GM04504 (cell line): ENCODE measurements at places on chromosomes 3 and 15.
A peak's percentile ranks its signal among the peaks of the same experiment; 100 is the strongest.

DNA sequence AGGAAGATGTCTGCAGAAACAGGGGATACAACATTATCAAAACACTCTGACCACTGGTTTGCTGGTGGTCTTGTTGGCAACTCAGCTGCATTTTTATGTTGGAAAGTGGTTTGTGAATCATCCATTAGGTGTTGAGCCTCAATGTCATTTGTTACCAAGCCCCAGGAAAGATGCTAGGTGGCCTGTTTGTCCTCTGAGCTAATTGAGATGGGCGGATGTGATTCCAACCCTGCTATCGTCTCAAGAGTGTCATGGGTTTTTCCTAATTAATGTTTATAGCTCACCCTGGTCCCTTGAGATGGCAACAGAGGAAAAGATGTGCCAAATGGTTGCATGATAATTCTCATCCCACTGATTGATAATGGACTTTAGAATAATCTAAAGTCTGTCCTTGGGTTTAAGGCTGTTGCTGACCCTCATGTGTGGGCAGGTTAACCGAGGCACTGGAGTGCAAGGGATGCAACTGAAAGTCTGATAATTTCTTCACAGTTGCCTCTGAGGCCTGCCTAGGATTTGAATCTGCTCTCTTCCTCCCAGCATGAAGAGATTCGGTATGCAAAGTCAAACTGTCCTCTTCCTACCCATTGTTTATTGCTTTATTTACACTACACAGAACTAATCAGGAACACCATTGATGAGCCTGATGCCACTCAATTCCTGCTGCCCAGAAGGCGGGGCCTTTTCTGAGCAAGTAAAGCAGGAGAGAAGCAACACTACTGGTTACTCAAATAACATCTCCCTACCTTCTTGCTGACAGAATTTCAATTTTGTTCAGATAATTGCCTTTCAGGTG lies 166.2 kb upstream of the TBC1D5 start:
- no peak for DNase-seq

GRCh38 chr15:63818629-63819028 lies 15.1 kb downstream of the HERC1 start:
- no peak for DNase-seq

DNA sequence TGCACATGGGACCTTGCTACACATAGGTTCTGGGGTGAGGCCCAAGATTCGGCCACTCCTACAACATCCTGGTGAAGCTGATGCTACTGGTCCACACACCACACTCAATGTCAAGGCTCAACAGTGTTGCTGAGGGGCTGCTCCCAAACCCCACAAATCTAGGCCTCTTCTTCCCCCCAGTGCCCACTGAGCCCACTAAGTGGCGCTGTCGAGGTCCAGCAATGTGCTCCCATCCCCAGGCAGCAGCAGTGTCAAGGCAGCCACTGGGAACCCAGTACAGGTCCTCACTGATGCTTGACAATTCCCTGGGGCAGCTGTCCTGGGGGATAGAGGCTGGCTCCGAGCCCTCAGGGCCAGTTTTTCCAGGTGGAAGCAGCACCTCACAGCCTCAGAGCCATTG lies 21.5 kb downstream of the SCN5A start:
- DNase-seq: no peak

- no peak for DNase-seq
Measured at GRCh38 chr3:179000144-179000543, 71.5 kb downstream of the ZMAT3 start.

DNA sequence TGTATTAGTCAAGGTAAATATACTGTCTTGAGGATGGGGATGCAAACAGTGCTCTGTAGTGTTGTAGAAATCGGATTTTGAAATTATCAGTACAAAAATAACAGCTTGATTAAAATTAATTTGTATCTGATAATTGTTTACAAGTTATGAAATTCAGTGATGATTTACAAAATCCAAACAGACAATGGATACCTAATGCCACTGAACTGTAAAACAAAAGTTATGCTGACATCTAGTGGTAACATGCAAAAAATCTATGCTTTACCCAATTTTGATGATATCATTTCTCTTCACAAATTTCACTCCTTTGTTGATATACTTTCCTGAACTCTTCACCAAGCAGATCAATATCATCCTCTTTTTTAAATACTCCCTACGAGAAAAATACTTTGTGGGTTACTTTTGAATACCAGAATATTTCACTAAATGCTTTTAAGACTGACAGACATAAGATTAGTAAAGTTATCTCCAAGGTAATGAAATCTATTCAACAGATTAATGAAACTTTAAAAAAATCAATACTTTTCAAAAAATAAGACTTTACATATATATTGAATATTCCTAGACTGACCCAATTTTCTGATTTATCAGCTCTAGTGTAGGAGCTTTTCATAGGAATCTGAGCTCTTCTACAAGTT lies 36.0 kb downstream of the MNS1 start:
- DNase-seq: peak; percentile 7

DNA sequence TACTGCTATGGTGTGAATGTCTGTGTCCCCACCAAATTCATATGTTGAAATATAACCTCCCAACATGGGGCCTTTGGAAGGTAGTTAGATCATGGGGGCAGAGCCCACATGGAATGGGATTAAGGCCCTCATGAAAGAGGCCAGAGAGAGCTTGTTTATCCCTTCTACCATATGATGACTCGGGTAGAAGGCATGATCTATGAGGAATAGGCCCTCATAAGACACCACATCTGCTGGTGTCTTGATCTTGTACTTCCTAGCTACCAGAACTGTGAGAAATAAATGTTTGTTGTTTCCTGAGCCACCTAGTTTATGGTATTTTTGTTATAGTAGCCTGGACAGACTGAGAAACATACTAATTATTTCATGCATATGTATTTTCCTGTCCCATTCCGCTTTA lies 51.9 kb downstream of the WWTR1 start:
- no peak for DNase-seq

- DNase-seq: no peak
Measured at GRCh38 chr3:184129012-184129411, 6.1 kb upstream of the EIF2B5 start.
